ENCODE measurements at places on chromosomes 12 and 14. TPM values are rescaled to one million over a fixed set of nuclear protein-coding genes. Genes with fewer than 3 reads are reported as not detected.

DNA sequence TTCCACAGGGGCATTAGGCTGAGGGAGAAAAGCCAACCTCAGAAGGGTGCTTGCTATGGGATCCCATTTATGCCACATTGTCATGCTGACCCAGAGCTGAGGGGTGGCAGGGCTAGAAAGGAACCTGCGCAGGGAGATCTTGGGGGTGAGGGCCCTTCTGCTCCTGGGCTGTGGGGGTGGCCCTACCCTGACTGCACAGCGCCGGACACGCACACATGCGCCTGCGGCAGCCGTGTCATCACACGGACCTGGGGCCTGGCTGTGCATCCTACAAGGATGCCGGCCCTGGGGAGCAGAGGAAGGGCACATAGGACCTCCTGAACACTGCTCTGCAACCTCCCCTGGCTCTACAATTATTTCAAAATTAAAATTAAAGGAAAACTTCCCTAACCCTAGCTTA lies 6.9 kb downstream of the CDCA4 start:
- no peaks in the 10 kb centered on the region for H3K27me3 ChIP-seq
- no peak overlapping the region for H3K27ac ChIP-seq
- no peak overlapping the region for H3K4me3 ChIP-seq
- DNase-seq: no peak
- H3K36me3 ChIP-seq: peaks cover 25% of the 10 kb centered on the region

DNA sequence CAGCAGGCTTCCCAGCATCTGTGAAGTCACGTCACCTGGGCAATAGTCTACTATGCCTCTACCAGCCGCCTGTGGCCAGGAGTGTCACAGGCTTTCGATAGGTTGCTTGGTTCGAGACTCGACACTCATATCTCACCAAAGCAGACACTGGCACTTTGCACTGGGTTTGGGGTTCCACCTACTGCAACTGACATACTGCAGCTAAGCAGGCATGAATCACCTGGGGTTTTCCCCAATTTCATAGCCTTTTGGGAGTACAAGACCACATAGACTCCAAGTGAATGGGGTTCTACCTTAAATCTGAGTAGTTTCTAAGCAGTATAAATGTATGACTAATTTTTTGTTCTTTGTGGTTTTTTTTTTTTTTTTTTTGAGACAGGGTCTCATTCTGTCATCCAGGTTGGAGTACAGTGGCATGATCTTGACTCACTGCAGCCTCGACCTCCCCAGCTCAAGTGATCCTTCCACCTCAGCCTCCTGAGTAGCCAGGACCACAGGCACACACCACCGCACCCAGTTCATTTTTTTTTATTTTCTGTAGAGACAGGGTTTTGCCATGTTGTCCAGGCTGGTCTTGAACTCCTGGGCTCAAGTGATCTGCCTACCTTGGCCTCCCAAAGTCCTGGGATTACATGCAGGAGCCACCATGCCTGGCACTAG lies 32.1 kb downstream of the DMAC2L start:
- no peaks in the 10 kb centered on the region for H3K4me1 ChIP-seq
- DNase-seq: no peak
- H3K27me3 ChIP-seq: no peaks in the 10 kb centered on the region
- H3K36me3 ChIP-seq: no peaks in the 10 kb centered on the region

DNA sequence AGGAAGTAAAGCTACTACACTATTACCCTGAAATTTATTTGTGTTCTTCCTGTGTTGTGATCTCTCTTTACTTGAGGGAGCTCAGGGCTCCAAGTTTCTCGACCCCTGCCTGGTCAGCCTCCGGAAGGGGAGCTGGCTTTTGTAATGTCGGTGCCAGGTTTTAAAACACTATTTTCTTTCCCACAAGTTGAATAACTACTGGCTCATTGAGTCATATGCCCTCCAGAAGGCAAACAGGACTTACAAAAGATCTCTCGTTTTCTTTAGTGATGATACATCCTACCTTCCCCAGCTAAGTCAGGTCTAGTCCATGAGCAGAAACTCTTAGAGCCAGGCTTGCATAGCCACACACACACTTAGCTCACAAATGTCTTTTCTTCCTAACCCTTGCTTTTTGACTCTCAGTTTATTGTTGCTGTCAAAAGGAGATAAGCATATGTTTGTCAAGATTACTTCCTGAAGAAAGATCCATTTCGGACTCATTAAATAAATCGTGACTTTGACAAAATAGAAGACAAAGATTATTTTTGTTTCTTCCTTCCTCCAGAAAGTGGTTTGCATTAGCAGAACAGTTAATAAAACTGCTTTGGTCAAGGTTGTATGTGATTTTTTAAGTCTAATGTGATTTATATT lies 209.8 kb upstream of the FLRT2 start:
- no peak overlapping the region for H3K27ac ChIP-seq
- DNase-seq: no peak
- no peaks in the 10 kb centered on the region for H3K36me3 ChIP-seq
- H3K27me3 ChIP-seq: no peaks in the 10 kb centered on the region
- no peaks in the 10 kb centered on the region for H3K4me1 ChIP-seq

DNA sequence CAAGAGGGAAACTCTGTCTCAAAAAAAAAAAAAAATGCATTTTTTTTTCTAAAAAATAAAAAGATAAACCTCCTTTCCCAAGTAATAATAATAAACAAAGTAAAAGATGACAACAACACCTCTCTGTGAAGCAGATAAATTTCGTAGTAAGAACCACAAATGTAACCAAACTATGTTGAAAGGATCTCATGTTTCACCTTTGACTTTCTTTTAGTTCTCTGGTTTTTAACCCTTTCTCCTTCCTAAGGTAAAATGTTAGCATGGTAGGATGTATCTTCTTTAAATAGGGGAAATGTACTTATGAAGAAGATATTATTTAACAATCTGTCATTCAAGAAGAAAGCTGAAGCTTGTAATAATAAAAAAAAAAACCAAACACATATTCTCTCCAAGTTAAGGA lies 1.8 kb upstream of the KLHL42 start:
- H3K4me1 ChIP-seq: peaks cover 27% of the 10 kb centered on the region
- no peak overlapping the region for H3K27ac ChIP-seq
- no peak overlapping the region for H3K4me3 ChIP-seq
- H3K36me3 ChIP-seq: no peaks in the 10 kb centered on the region
- no peak for DNase-seq

DNA sequence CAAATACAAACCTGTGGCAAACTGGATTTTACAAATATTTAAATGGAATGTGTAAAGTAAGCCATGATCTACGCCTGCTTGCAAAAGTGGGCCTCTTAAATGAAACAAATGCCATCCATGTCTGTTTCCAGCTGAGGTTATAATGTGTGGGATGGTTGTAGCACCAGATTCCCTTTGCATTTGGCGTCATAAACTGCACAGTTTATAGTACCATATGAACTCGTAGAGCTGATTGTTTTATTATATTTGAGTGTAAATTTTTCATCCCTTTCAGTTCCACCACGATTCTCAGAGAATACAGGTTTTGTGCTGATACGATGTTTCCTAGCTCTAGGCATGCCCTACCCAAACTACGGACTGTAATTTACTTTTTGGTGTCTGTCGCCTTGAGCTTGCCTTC lies 374.9 kb downstream of the EGLN3 start:
- no peaks in the 10 kb centered on the region for H3K27me3 ChIP-seq
- H3K4me3 ChIP-seq: no peak overlapping the region
- DNase-seq: no peak
- no peaks in the 10 kb centered on the region for H3K4me1 ChIP-seq
- no peaks in the 10 kb centered on the region for H3K36me3 ChIP-seq
- no peak overlapping the region for H3K27ac ChIP-seq

DNA sequence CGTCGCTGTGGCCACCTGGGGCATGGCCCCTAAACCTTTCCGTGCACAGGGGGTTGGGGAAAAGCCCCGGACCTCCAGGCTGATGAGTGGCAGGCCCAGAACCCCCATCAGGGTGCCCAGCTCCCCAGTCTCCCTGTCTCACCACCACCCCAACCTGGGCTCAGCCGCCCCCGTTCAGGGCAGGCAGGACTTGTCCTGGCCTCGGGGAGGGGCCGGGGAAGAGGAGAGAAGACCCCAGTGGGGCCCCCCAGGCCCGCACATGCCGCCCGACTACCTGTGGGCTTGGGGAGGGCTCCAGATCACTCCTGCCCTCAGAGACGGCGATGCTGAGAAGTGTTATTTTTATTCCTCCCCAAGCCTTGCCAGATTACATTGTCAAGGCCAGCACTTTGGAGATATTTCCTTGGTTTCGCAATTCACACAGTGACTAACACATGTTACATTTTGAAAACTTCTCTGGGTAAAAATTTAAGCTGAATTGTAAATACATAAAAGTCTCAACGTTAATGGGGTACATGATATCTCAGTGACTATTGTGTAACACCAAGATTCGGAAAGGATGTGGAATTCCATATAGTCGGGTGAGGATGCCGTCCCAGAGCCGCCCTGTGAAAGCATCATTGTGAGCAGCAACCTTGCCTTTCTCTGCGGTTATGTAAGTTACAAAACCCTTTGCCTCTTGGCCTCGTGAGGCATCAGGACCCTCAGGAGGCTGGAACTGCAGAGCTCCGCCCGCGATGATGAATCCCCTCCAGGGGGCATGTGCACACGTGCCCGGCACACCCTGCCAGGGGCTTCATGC lies 85.6 kb upstream of the DIO3 start:
- H3K36me3 ChIP-seq: no peaks in the 10 kb centered on the region
- no peak overlapping the region for H3K4me3 ChIP-seq
- no peaks in the 10 kb centered on the region for H3K4me1 ChIP-seq
- DNase-seq: peak; percentile 35

DNA sequence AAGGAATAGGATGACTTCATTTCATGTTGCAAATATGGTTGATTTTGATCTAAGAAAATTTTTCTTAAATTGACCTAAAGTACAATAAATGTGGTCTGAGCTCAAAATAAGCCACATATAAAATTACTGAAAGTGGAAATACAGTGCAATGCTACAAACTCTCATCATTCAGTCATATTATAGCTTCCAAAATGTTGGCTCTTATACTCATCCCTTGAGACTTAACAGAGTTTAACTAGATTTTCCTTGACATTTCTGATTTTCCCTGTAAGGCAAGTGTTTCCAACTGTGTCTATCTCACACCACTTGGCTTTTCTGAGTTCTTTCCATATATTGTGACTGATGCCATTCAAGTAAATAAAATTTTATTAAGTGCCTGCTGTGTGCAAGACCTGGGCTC lies 123.7 kb upstream of the NTF3 start:
- no peaks in the 10 kb centered on the region for H3K36me3 ChIP-seq
- H3K27ac ChIP-seq: no peak overlapping the region
- no peak for DNase-seq
- H3K4me3 ChIP-seq: no peak overlapping the region
- H3K4me1 ChIP-seq: no peaks in the 10 kb centered on the region
- H3K27me3 ChIP-seq: no peaks in the 10 kb centered on the region

GRCh38 chr12:10562306-10562933 lies 51.0 kb downstream of the MAGOHB start:
- no peaks in the 10 kb centered on the region for H3K36me3 ChIP-seq
- DNase-seq: peak; percentile 60
- no peak overlapping the region for H3K27ac ChIP-seq
- H3K4me1 ChIP-seq: peaks cover 42% of the 10 kb centered on the region

DNA sequence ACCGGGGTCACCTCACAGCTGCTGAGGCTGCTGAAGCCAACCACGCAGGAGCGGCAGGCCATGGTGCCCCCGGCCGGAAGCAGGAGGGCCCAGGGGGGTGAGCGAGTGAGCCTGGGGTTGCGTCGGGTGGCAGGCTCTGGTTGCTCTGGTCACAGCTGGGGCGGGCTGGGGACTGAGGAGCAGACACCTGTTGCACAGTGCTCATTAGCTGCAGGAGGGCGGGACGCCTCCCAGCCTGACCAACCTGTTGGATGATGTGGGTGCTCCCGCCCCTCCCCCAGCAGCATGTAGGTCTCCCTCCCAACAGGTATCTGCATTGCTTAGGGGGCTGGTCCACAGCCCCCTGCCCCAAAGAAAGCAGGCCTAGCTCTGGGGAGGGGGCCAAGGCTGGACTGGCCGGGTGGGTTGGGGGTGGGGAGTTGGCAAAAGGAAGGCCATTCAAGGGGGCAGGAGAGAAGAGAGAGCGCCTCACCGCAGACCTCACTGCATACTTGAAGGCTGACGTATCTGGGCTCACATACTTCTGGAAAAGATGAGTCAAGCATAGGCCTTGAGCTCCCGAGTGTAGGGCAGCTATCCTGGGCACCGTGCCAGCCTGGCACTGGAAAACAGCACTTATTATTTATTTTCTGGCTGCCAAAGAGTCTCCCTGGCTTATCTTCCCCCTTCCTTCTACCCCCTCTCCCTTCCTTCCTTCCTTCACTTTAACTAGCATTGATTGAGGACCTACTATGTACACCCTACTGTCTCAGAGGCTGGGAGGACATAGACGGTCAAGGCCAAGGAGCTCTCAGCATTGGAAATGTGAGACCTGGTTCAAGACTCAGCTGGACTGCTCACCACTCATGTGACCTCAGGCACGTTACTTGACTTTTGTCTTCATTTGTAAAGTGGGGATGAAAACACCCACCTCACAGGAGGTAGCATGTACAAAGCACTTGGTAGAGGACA lies at the start of gene KRT80:
TSS of gene KRT80 (minus strand) at position 174 of the 951 bp plus-strand sequence. CDS start at position 62, 112 bp downstream.
- no peak for DNase-seq
- H3K27me3 ChIP-seq: no peaks in the 10 kb centered on the region
- no peaks in the 10 kb centered on the region for H3K36me3 ChIP-seq
- H3K27ac ChIP-seq: no peak within 1 kb of the TSS
- H3K4me1 ChIP-seq: no peaks in the 10 kb centered on the region

GRCh38 chr12:2489275-2489674 lies 305.5 kb upstream of the FKBP4 start:
- no peak overlapping the region for H3K27ac ChIP-seq
- no peak overlapping the region for H3K4me3 ChIP-seq
- no peaks in the 10 kb centered on the region for H3K4me1 ChIP-seq
- DNase-seq: no peak
- no peaks in the 10 kb centered on the region for H3K27me3 ChIP-seq

GRCh38 chr12:69894800-69895383 lies 69.9 kb downstream of the MYRFL start:
- H3K27me3 ChIP-seq: no peaks in the 10 kb centered on the region
- H3K36me3 ChIP-seq: no peaks in the 10 kb centered on the region
- no peak overlapping the region for H3K27ac ChIP-seq
- no peaks in the 10 kb centered on the region for H3K4me1 ChIP-seq
- no peak for DNase-seq

DNA sequence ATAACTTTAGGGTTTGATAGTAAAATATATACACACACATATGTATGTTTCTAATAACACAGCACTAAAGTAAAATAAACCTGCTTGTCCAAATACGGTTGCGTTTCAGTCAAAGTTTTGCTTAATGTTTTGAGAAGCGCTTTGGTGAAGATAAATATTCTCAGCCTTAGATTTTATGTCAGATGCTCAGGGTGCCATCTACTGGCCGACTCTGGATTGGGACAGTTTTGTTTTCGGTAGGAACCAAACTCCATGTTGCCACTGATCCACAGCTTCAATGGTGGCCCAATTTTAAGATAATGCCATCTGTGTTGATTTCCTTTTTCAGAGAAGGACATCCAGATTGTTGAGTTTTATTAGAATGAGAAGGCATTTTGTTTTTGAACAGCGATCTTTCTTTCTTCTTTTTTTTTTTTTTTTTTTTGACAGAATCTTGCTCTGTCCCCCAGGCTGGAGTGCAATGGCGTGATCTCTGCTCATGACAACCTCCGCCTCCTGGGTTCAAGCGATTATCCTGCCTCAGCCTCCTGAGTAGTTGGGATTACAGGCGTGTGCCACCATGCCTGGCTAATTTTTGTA lies 43.1 kb downstream of the LLPH start:
- H3K4me1 ChIP-seq: no peaks in the 10 kb centered on the region
- DNase-seq: peak; percentile 32
- H3K4me3 ChIP-seq: no peak overlapping the region
- no peak overlapping the region for H3K27ac ChIP-seq
- H3K36me3 ChIP-seq: no peaks in the 10 kb centered on the region

GRCh38 chr12:106582249-106582591 lies 584 bp upstream of the RFX4 start:
- no peaks in the 10 kb centered on the region for H3K36me3 ChIP-seq
- peaks cover 19% of the 10 kb centered on the region for H3K27me3 ChIP-seq
- H3K4me1 ChIP-seq: peaks cover 9% of the 10 kb centered on the region

KRT77 gene
- not detected for total RNA-seq

RNASE7 gene
- total RNA-seq: not detected

TEP1 gene
- 33.0 TPM for total RNA-seq

MYO1H gene
- not detected for total RNA-seq

MEG3 gene
- 0.13 TPM for total RNA-seq

All from CD8-positive, alpha-beta memory T cell (primary cell).